ENCODE measurements at places on chromosomes 6 and 20. TPM values are rescaled to one million over a fixed set of nuclear protein-coding genes. Genes with fewer than 3 reads are reported as not detected.

The OPN5 gene
- not detected for polyA plus RNA-seq

The TTK gene
- 5.1 TPM for polyA plus RNA-seq

The TREM1 gene
- 0.20 TPM for polyA plus RNA-seq

The PSORS1C2 gene
- polyA plus RNA-seq = not detected

The NKAIN4 gene
- polyA plus RNA-seq = not detected

The APCDD1L gene
- polyA plus RNA-seq = 1.7 TPM

The LTB gene
- not detected for polyA plus RNA-seq

The RNF144B gene
- 1.4 TPM for polyA plus RNA-seq

The BTNL2 gene
- not detected for polyA plus RNA-seq

The EYS gene
- polyA plus RNA-seq = 0.04 TPM

GRCh38 chr20:24981282-24981681, 11.3 kb downstream of the APMAP start:
- no peak for DNase-seq

DNA sequence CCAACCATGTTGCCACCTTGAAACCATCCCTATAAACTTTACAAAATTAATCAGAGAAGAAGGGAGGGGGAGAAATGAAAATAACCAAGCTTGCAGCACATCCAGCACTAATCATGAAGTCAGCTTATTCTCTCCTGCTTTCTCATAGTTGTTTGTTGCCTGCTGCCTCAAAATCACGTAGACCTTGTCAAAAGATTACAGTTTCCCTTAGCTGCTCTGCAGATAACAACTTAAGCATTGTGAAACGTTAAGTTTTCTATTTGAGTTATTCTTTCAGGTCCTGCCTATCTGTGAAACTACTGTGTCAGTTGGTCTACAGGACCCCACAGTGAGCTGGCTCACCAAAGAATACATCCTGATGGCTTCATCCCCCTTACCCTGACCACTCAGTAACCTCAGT, 32.9 kb downstream of the SLC17A4 start:
- no peak for DNase-seq

GRCh38 chr6:51817832-51818231, 269.6 kb downstream of the PKHD1 start:
- no peak for DNase-seq

DNA sequence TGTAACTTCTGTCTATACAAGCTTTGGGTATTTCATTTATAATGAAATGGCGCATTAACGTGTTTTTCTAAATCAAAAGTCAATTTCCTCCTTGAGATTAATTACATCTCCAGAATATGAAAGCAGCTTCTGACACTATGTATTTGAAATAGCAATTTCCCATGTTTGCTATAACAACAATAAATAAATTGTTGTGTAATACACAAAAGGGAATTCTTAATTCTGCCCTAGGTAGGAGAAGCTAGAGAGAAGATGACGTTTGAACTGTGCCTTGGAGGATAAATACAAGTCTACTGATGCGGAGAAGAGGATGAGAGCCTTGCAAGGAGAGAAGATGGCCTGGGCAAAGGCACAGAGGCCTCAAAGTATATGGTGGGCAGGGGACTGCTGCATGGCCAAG, 7.6 kb upstream of the HLA-DOA start:
- DNase-seq = no peak

DNA sequence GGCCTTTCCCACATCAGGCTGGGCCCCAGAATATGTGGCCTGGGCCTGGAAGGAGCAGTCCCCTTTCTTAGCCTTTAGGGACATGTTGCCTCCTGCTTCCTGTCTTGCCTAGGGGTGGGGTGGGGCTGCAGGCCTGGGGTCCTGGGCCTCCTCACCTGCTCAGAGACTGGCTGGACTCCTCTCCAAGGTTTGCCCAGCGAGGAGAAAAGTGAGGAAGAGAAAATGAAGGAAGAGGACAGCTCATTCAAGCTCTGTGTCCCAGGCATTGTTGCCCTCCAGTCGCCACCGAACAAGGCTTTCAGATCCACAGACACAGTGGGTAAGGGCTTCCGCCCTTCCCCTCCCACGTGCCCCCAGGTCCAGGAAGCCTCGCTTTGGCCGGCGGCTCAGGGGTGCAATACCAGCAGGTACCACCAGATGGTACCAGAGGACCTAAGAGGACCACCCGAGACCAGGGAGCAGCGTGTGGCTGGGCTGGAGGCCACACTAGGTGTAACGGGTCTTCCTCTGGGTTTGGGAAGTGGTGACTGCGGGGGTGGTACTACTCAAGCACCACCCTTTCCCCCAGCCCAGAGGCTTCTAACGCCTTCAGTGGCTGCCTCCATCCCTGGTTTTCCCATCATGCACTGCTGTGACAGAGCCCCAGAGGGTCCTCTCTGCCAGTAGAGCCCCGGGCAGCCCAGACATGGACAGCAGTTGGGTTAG, 5.5 kb upstream of the BAK1 start:
- no peak for DNase-seq

DNA sequence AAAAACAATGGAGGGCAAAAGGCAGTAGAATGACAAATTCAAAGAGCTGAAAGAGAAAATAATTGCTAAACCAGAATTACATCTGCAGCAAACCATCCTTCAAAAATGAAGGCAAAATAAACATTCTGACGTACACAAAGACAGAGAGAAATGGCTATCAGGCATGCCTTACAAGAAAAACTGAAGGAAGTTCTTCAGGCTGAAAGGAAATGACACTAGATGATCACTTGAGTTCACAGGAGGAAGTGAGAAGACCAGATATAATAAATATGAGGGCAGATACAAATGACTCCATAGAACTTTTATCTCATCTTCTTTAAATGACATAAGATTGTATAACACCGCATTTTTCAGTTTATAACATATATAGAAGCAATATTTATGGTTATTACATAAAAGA, 30.0 kb downstream of the DZANK1 start:
- no peak for DNase-seq

GRCh38 chr6:9408402-9409117, 973.2 kb upstream of the SLC35B3 start:
- DNase-seq = no peak

DNA sequence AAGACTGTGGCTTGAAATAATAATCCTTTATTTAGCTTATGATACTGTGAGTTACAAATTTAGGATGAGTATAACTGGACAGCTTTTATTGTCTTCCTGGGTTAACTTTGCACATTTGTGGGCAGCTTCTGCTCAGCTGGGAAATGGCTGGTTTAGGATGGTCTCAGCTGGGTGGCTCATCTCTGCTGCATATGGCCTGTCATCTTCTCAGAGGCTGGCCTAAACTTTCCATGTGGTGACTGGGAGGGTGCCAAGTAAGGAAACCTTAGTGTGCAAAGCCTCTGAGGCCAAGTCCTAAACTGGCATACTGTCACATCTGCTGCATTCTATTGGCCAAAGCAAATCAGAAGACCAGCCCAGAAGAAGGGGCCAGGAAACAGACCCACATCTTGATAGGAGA, 40.2 kb downstream of the BTBD3 start:
- no peak for DNase-seq

DNA sequence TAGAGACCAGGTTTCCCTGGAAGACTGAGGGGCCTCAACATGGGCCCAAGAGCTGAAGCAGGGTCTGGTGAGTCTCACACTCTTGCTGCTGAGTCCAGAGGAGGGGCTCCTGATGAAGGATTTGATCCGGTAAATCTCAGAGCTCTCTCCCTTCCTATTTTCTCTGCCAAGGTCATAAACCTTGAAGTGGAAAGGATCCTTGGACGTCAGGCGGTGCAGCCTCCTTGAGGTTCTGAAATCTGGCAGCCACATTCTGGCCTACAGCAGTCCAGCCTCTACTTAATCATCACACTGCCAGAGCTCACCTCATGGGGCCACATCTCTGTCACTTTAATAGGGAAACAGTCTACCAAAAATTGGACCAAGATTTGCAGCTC, 24.0 kb downstream of the ACSS1 start:
- no peak for DNase-seq

GRCh38 chr20:1934721-1935573, 39.7 kb downstream of the SIRPA start:
- no peak for DNase-seq

DNA sequence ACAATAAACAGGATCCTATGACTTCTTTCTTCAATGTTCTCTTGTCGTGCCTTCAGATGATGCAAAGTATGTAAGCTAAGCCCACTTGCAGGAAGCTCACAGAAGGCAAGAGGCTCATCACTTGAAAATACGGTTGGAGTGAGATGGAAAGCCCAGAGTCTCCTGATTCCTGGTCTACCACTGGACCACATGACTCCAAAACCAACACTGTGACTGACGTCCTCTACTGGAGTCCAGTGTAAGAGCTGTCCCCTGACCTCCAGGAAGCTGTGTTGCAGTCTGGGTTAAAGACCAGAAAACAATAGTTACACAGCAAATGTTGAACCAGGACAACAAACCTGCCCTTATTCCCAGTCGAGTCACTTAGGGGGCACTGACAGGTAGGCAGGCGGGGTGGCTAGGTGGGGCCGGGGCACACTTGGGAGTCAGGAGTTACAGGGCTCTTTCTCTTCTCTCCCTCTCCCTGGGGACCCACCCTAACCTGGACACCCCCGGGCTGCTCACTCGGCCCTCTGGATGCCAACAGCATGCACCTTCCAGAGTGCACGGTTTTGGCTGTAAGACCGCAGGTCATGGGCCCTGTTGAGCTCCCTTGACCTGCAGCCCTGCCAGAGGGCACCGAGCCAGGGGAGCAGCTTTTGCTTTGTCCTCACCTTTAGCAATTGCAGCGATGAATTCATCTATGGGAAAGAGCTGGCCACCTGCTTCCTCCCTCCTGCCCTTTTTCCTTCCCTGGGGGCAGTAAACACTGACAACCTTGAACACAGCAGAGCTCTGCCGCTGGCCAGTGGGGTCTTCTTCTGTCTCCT, 7.4 kb downstream of the PCK1 start:
- no peak for DNase-seq

GRCh38 chr6:34305982-34306708, 57.3 kb upstream of the SMIM29 start:
- DNase-seq = no peak

DNA sequence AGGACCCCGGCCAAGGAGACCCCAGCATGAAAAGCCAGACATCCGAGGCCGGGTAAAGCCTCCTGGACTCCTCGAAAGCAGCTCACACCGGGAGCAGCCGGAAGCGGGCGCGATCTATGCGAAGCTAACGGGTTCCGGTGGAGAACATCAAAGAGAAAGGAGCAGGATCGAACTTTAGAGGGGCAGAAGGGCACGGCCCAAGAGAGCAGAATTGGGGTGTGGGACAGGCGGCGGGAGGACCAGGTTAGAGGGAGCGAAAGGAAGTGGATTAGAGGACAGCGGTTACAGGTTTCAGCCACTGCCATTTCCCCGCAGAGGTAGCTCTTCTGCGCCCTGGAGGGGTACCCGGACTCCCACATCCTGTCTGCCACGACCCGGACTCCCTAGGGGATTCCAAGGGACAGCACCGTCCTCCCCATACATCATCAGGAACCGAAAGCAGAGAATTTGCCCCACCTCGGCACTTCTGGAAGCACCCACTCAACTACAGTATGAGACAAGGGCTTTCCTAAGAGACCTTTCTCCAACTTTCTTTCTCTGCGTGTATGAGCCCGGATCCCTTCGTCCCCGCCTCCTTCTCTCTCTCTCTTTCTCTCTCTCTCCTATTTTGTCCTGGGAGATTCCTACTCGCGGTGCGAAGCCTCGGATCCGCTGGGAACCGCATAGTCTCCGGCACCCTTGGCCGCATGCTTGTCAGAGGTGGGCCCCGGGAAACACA, 507 bp upstream of the VGLL2 start:
- no peak for DNase-seq

DNA sequence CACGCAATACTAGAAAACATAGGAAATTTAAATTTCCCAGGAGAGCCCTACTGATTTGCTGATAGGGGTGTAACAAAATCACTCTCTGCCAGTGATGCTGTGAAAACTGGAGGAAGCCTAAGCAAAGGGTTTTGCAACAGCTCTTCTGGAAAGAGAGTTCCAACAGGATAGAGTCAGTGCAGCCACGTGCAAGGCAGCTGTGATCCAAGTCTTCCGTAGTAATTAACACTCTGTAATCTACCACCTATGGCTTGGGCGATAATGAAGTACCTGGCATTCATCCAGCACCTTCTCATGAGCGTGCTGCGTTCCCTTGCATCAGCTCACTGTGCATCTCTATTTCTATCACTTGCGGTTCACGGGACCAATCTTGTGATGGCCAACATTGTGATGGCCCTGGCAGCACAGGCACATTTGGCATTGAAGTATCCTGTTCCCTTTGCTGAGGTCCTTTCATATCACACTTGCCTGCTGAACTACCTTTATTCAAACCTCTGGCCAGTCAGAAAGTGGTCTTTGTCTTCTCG, 48.2 kb downstream of the IRF4 start:
- DNase-seq = no peak

All from BJ (cell line).